Skin of body (tissue), 3 donors: ENCODE measurements at places on chromosomes 3 and 15. TPM values are rescaled to one million over a fixed set of nuclear protein-coding genes. Genes with fewer than 3 reads are reported as not detected.

Gene KIAA1143
- 18.3 TPM for total RNA-seq

Gene B3GNT5
- total RNA-seq: 23.4 TPM

Gene MYD88
- 10.5 TPM for total RNA-seq

Gene PRSS50
- total RNA-seq: 0.89 TPM

Gene SQOR
- total RNA-seq: 26.1 TPM

Gene HIGD2B
- total RNA-seq: not detected

Gene FBN1
- total RNA-seq: 480 TPM

Gene MOBP
- 0.10 TPM for total RNA-seq

Gene ARL8B
- total RNA-seq: 65.7 TPM

Gene SAMD7
- not detected for total RNA-seq

Gene RARB
- total RNA-seq: 5.5 TPM

Gene XCR1
- 0.39 TPM for total RNA-seq

Gene POC1A
- total RNA-seq: 4.6 TPM

Gene CFAP92
- 0.30 TPM for total RNA-seq

Gene SLC6A20
- total RNA-seq: 0.39 TPM

Gene SYNPR
- 0.20 TPM for total RNA-seq

Gene MST1
- total RNA-seq: 8.6 TPM

Gene U2SURP
- 93.0 TPM for total RNA-seq

Gene CKMT1B
- 3.9 TPM for total RNA-seq

Gene LIPH
- 6.6 TPM for total RNA-seq

Gene CCDC13
- total RNA-seq: 0.69 TPM

Gene FHIT
- 8.9 TPM for total RNA-seq

Gene AEN
- total RNA-seq: 8.1 TPM

Gene CIB2
- 8.7 TPM for total RNA-seq

Gene IL17RE
- total RNA-seq: 6.3 TPM

Gene PPARG
- total RNA-seq: 72.8 TPM

Gene PXK
- 31.2 TPM for total RNA-seq

Gene SPTBN5
- 1.7 TPM for total RNA-seq

Gene STRC
- total RNA-seq: 0.59 TPM

Gene SCN11A
- 1.9 TPM for total RNA-seq

Gene DALRD3
- total RNA-seq: 18.0 TPM

Gene TRH
- not detected for total RNA-seq

Gene SLC38A3
- 0.79 TPM for total RNA-seq

Gene PSMD6
- total RNA-seq: 60.9 TPM

Gene COMMD2
- total RNA-seq: 31.8 TPM

Gene C15orf62
- 3.3 TPM for total RNA-seq

Gene EIF2A
- total RNA-seq: 149 TPM

Gene ALDH1L1
- 8.8 TPM for total RNA-seq

Gene ARRDC4
- total RNA-seq: 25.4 TPM

Gene ADAMTS7
- total RNA-seq: 6.6 TPM

Gene PRR20G
- not detected for total RNA-seq

Gene REC114
- not detected for total RNA-seq

Gene ADCY5
- total RNA-seq: 4.0 TPM

Gene AP4E1
- total RNA-seq: 10.4 TPM

Gene NTRK3
- 7.2 TPM for total RNA-seq

Gene FEZF2
- total RNA-seq: not detected
